ENCODE measurements at places on chromosomes 5 and 9. TPM values are rescaled to one million over a fixed set of nuclear protein-coding genes. Genes with fewer than 3 reads are reported as not detected.

- DNase-seq, result no peak
Observed at GRCh38 chr5:4831325-4831724, 308.8 kb upstream of the ADAMTS16 start.

GRCh38 chr9:100515578-100516494 is 42.9 kb downstream of the TMEFF1 start:
- DNase-seq, result no peak

- no peak for DNase-seq
Observed at GRCh38 chr5:142011572-142012185, 1.1 kb downstream of the GNPDA1 start.

F12 gene
- 2.6 TPM for total RNA-seq

DNA sequence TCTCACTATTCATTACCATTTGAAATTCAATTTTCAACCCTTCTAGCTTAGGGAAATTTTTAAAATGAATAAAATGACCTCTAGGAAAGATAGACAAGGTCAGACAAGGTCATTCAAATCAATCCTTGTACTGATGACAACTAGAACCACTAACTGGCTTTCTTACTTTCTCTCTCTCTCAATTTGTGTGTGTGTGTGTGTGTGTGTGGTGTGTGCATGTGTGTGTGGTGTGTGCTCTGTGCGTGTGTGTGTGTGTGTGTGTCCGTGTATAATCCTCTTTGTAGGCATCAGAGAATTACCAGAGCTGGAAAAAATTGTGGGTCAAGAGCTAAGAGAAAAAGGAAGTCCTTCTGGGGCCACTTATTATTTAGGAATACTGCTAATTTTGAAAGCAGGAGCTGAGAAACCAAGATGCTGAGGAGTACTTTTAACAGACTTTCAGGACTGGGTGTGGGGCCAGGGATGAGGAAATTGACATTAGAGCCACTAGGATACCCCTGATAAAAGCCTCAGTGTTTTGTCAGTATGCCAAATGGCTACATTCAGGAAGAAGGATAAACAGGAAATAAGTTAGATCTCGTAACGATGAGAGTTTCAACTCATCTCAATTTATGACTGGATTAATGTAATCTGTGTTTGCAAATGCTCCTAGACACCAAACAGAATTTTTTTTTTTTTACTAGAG is 723.3 kb downstream of the CETN3 start:
- DNase-seq, result no peak

DMGDH gene
- total RNA-seq, result 12.5 TPM

Measured in breast epithelium (tissue), 4 donors.